Epithelial cell of alveolus of lung (primary cell): ENCODE measurements at places on chromosomes 1 and 21. TPM values are rescaled to one million over a fixed set of nuclear protein-coding genes. Genes with fewer than 3 reads are reported as not detected.

Gene CELA2A
- total RNA-seq, result not detected in 2 replicates

Gene SYCP1
- not detected in 2 replicates for total RNA-seq

Gene AMY1A
- not detected in 2 replicates for total RNA-seq

Gene PPIAL4G
- total RNA-seq, result not detected in 2 replicates

Gene OR2AK2
- not detected in 2 replicates for total RNA-seq
